ENCODE measurements at places on chromosomes 3 and 15.
A peak's percentile ranks its signal among the peaks of the same experiment; 100 is the strongest.

- DNase-seq: peak; percentile 45
Measured at GRCh38 chr15:31977812-31978661, 52.3 kb upstream of the CHRNA7 start.

GRCh38 chr3:140244893-140245292 lies 309.9 kb downstream of the CLSTN2 start:
- DNase-seq: no peak

GRCh38 chr3:155101398-155101797 lies 21.3 kb downstream of the MME start:
- no peak for DNase-seq

GRCh38 chr3:127002195-127003174 lies 19.6 kb downstream of the PLXNA1 start:
- DNase-seq: no peak

DNA sequence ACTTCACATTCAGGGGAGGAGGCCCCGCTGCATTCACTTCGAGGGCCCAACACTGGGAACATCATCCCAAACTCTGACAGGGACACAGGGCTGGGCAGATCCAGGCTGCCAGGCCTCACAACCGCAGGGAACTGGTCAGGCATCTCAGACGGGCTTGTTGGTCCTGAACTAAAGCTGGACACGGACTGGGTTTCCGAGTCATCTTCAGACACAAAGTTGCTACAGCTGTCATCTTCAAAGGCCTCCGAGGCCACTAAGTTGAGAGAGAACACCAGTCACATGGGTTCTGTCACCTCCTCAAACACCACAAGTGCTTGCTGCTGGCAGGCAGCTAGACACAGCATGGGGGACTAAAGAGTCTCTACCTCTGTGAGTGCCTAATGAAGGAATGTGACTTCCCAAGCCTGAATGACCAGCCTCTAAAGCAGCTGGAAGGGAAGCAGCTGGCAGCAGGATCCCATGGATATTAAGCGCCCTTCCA lies 50.9 kb downstream of the CAPN7 start:
- DNase-seq: no peak

DNA sequence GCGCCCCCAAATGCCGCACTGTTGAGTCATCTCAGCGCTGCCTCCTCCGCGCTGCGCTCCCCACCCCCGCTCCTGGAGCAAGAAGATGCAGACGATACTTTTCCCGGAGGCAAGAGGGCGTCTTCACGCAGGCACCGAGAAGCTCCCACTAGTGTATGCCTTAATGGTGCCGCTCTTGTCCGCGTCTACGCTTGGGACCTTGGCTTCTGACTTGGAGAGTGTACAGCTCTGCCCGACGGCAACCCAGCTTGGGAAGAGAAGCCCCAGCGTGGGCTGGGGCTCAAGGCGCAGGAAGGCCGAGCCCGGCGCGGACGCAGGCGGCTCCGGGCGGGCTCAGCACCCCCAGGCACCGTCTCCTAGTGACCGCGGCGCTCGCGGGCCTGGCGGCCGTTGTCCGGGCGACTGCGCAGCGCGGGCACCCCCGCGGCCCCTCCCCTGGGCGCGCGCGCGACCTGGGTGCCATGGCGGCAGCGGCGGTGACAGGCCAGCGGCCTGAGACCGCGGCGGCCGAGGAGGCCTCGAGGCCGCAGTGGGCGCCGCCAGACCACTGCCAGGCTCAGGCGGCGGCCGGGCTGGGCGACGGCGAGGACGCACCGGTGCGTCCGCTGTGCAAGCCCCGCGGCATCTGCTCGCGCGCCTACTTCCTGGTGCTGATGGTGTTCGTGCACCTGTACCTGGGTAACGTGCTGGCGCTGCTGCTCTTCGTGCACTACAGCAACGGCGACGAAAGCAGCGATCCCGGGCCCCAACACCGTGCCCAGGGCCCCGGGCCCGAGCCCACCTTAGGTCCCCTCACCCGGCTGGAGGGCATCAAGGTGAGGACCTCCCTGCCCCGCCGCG lies at the start of gene P4HTM:
Gene P4HTM (plus strand): TSS at position 446 of the 840 bp plus-strand sequence. CDS start 16 bp downstream, at position 462.
- DNase-seq: peak; percentile 82

GRCh38 chr3:97871186-97871585 lies 49.4 kb downstream of the CRYBG3 start:
- DNase-seq: no peak

- no peak for DNase-seq
Measured at GRCh38 chr3:126033765-126034164, 50.2 kb downstream of the SLC41A3 start.

- DNase-seq: no peak
Measured at GRCh38 chr3:45509038-45509767, 85.3 kb upstream of the LIMD1 start.

DNA sequence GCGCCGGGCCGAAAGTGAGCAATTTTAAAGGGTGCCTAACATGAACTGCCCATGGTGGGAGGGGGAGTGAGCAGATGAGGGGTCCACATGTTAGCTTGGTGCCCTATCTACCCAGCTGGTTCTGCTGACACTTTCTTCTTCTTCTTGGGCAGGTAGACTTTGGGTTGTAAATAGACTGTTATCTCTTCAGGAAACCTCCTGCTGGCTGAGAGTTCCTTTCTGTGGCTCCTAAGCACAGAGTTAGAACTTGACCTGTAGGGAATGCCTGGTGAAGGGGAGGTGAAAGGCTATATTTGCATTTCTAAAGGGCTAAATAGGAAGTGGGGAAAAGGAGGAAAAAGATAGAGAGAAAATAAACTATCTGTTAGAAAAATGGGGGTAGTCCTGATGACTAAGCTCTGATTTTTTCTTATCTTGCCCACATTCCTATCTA lies 521.4 kb upstream of the TGFBR2 start:
- DNase-seq: no peak

- DNase-seq: peak; percentile 51
Measured at GRCh38 chr15:91853948-91854638, 585 bp downstream of the SLCO3A1 start.

DNA sequence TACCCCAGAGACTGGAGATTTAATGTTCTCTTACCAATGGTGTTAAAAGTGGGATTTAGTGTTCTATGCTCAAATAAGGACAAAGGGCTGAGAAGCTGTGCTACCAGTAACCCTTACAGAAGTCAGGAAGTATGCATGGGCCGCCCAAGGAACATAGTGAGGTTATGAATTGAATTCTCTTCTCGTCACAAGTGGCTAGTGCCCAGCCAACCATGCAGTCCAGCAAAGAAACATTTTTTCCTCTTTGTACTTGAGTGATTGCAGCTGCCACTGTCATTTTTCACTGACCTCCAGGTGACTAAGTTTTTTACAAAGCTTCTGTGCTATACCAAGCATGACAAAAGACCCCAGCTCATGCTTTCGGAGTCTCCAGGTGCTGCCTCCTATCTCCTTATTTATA lies 110.6 kb upstream of the DCBLD2 start:
- DNase-seq: no peak

GRCh38 chr3:151377768-151378385 lies 6.7 kb downstream of the P2RY12 start:
- no peak for DNase-seq

GRCh38 chr3:15499536-15499935 lies 22.0 kb downstream of the COLQ start:
- no peak for DNase-seq

DNA sequence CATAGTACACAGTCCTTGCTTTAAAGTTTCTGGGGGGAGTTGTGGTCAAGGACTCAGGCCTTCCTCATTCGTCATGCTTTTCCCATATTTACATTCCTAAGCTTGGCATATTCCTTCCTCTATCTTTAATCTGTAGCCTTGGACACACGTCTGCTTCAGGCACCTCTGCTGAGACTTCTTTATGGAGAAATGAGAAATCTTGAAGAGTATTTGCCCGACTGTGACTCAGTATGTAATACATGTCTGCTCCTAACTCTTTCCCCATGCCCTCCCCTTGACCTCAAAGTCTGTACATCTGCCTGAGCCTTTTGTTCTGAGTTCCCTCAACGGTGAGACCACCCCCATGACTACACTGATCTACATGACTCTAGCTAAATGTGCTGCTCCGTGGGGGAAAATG lies 246.1 kb downstream of the SI start:
- DNase-seq: no peak

- no peak for DNase-seq
Measured at GRCh38 chr3:146470425-146470990, 1.1 kb upstream of the PLSCR2 start.

GRCh38 chr3:147318900-147319299 lies 87.4 kb downstream of the ZIC4 start:
- no peak for DNase-seq

- no peak for DNase-seq
Measured at GRCh38 chr15:54884312-54884711, 312.4 kb downstream of the RSL24D1 start.

- no peak for DNase-seq
Measured at GRCh38 chr3:140177943-140178342, 243.0 kb downstream of the CLSTN2 start.

GRCh38 chr3:31533169-31534064 lies 692 bp downstream of the STT3B start:
- peak; percentile 26 for DNase-seq

- no peak for DNase-seq
Measured at GRCh38 chr3:47007482-47008233, 28.2 kb downstream of the NBEAL2 start.
